ENCODE measurements at places on chromosomes 11 and 22.

DNA sequence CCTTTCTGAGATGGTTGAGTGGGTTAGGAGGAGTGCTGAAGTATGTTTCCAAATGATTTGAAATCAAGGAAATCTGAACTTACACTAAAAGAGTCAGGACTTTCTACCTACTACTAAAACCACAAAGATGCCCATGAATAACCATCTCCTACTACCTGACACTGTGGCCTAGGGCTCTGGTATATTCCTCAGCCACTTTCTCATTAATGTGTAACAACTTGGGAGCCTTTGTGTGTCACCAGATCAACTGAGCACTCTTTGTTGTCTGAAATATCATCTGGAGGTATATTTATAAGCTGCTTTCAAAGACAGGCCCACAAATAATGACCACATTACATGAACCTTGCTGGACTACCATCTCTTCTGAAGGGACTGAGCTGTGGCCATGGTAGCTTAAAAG lies 43.9 kb downstream of the RELT start:
- no peak for DNase-seq

DNA sequence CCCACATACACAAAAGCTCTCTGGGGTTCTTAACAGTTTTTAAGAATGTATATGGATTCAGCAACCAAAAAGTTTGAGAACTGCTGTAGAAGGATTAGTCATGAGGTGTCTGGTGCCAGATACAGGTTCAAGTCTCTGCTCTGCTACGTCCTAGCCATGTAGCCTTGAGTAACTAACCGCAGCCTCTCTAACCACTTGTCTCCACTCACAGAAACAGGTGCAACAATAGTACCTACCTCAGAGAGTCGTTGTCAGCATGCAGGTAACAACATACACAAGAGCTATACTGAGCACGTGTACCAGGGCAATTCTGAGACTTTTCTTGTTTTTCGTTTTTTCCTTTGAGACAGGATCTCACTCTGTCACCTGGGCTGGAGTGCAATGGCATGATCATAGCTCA lies 26.9 kb downstream of the CBX7 start:
- no peak for DNase-seq

- no peak for DNase-seq
Measured at GRCh38 chr22:47395481-47395880, 633.0 kb downstream of the TBC1D22A start.

- no peak for DNase-seq
Measured at GRCh38 chr11:131609337-131609736, 238.9 kb downstream of the NTM start.

DNA sequence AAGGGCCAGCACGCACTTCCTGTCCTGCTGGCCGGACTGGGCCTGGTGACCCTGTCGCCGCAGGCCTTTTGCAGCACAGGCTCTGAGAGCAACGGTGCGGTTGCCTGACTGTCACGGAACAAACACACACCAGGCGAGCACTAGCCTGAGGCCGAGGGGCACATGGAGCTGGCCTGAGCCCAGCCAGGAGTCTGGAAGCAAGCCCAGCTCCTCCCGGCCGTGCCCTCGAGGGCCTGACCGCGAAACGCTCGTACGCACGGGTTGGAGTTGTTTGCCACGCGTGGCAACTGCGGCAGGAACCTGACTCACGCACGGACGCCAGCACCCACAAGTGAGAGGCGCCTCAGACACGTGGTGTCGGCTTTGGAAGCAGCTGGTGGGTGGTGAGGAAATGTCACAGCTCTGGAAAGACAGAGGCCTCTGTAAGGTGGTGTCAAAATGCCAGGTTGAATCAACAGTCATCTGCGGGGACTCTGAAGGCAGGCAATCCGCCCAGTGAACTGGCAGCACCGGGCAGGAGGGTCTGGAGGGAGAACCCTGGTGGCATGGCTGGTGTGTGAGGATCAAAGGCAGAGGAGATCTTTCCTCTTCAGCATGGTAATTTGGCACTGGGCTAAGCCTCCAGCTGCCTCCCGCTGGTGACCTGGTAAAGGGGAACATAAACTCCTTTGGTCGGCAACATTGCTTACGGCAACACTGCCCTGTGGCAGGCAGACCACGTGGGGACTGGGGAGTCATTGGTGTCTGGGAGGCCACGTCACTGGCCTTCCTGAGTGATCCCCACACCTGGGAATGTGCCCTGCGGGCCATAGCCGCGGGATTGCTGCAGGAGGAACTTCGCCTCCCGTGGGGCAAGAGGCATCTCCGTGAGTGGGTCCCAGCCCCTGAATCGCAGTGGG lies 15.3 kb upstream of the IL17REL start:
- DNase-seq = no peak

GRCh38 chr22:19756288-19757128 lies 4.1 kb upstream of the TBX1 start:
- peak; percentile 61 for DNase-seq

DNA sequence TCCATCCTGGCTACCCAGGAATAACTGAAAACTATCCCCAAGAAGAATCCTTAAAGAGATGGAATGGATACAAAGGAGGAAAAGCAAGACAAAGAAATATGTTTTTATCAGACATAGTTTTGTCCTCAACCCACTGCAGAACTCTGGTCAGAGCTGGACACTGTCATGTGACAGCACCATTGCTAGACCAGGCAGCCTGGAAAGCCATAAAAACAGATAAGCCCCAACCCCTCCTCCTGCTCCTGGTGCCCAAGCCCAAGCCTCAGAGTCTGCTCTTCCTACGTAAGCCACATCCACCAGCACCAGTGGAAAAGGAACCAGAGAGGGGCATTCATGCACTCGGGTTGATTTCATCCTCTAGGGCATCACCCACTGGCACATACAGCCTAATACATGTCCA lies 116.9 kb downstream of the TRIM29 start:
- no peak for DNase-seq

GRCh38 chr11:35780951-35781860 lies 118.6 kb downstream of the TRIM44 start:
- no peak for DNase-seq
